ENCODE measurements at places on chromosomes 2 and 18.

DNA sequence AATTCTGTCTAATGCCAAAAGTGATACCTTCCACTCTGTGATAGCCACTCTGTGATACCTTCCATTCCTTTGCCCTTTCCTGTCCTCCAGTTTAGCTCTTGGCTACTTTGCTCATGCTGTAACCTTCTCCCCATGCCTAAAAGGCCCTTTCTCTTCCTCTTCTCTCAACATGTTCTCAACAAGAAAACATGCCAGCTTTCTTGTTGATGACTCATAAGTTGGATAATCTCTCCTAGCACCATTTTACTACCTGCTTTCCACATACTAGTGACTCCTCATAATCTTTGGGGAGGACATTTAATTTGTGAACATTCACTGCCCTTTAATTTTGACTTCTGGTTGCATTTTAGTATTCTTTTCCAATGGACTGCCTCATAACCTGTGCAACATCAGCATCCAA lies 55.9 kb upstream of the NT5C1B start:
- no peak for DNase-seq

DNA sequence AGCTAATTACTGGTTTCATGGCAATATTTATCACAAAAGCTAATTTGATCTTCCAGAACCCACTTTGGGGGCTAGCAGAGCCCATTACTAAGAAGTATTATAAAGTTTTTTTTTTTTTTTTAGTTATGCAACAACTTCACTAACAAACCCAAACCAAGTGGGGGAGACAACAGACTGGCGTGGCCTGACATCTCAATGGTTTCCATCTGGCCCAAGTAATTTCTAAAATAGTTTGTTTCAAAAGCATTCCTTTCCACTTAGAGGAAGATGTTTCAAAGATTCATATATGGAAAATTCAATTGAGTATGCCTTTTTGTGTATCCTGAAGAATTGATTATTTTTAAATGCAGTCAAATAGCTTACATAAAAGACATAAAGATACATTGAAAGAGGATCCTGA lies 367.1 kb downstream of the HRH4 start:
- no peak for DNase-seq

GRCh38 chr2:16050908-16051489 lies 110.6 kb downstream of the MYCN start:
- DNase-seq = no peak

- no peak for DNase-seq
Measured at GRCh38 chr18:70966419-70966818, 677.6 kb downstream of the SOCS6 start.
